SW480 (cell line): ENCODE measurements at places on chromosomes 16 and 17.

- no peak for DNase-seq
These were observed 12.9 kb downstream of the DRC3 start for GRCh38 chr17:17985555-17985954.

- no peak for DNase-seq
These were observed 358.1 kb downstream of the KCNJ2 start for GRCh38 chr17:70527364-70527888.

DNA sequence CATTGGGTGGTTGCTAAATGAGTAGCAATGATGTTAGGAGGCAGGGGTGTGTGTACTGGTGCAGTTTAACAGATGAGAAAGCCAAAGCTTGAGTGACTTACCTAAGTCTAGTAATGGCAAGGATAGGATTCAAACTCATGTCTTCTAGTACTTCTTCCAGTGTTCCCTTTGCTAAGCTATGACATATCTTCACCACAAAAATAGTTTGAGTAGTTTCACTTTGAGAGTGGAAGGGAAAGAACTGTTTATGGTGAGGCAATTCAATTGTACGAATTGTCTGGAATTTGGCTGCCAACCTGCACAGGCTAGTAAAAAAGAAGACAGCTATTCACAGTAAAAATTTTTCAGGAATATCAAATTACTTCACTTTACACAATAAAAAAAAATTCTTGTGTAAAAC, 138.0 kb downstream of the NLK start:
- DNase-seq, result no peak

DNA sequence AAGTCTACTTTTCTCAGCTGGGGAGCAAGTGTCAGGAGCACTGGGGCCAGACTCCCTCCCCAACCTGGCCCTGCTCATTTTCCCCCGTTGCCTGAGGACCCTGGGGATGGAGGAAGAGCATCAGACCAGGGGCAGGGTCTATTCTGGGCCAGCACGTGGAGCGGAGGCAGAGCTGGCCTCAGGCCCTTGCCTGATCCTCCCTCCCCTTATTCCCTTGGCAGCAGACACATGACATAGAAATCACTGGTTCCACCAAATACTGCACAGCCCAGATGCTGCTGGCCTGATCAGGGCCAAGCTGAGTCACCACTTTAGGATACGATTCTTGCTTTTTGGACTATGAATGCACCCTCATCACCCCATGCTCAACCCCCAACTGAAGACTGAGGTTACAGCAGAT, 15.8 kb upstream of the AGRP start:
- no peak for DNase-seq

DNA sequence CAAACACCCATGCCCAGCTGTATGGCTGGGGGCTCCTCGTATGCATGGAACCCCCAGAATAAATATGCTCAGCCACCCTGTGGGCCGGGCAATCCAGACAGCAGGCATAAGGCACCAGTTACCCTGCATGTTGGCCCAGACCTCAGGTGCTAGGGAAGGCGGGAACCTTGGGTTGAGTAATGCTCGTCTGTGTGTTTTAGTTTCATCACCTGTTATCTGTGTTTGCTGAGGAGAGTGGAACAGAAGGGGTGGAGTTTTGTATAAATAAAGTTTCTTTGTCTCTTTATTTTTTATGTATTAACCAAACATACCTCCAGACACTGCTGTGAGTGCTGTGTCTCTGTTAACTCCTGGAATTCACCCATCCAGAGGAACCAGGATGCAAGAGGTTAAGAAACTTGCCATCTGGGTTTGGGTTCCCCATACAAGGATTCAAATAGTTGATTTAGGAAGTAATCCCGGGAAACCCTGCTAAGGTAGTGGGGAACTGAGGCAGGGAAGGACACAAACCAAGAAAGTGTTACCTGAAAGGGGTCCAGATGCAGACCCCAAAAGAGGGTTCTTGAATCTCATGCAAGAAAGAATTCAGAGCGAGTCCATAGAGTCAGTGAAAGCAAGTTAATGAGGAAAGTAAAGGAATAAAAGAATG, 37.4 kb upstream of the IL21R start:
- DNase-seq, result peak; percentile 8

DNA sequence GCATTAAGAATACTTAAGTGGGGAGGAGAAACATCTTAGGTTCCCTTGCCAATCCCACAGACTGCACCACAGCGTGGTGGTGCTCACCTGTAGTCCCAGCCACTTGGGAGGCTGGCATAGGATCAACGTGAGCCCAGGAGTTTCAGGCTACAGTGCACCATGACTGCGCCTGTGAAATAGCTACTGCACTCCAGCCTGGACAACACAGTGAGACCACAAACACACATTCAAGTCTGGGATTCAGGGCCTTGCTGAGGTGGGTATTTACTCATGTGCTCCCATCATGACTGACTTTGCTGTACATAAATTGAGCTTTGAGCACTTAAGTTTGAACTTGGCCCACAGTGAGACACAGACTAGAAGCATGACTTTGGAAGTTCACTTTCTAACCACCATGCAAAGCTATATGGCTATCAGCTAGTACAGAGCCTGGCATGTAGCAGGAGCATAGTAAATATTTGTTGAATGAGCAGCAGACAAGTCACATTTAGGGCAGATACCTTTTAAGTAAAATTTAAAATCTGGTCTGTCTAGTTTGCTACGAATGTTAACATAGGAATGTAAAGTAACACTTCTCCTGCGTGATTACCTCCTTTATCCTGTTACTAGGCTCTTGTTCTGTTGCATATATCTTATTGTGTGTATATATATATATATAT, 33.5 kb downstream of the CEP95 start:
- DNase-seq, result no peak

DNA sequence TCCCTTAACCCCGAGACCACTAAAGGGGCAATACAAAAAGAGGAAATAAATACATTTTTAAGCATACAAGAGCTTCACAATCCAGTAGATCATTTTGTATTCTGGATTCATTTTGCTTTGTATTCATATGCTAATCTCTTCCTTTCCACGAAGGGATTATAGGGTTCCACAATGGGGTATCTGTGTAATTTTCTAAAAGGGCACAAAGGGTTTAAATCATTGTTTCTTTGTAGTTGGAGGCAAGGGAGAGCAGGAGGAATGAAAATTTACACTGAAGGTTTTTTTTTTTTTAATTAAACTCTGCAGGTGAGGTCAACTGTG, 592 bp upstream of the NUFIP2 start:
- DNase-seq, result no peak

DNA sequence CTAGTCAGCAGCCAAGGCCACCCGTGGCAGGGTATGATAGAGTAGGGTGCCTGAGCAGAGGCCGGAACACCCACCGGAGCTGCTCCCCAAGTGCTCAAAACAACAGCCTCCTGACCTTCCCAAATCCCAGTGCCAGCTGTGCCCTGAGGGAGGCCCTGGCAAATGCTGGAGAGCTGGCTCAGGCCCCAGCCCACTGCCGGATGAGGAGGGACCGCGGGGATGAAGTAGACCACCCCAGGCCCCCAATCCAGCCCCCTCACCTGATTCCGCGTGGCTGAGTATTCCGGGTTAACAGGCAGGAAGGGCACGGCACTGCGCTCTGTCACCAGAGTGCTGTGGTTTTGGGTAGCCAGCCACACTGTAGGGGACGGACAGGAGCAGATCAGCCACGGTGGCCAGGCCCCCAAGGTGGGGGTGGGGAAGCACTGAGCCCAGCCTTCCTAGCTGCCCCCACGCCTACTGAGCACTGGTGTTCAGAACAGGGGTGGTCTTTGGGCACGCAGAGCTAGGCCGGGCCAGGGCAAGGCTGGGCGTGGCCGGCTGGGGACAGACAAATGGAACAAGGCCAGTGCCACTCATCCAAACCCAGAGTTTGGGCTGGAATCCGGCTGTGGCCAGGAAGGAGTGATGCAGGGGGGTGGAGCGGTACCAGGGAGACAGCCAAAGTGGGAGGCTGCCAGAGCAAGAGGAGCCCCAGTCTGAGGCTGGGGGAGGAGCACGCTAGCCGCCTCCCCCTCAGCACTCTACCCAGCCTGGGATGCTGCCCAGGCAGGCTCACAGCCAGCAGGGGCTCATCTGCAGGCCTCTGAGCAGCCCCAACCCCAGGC, 9.1 kb downstream of the TP53I13 start:
- no peak for DNase-seq

- DNase-seq, result no peak
These were observed 4.4 kb downstream of the GABARAPL2 start for GRCh38 chr16:75570396-75571065.

DNA sequence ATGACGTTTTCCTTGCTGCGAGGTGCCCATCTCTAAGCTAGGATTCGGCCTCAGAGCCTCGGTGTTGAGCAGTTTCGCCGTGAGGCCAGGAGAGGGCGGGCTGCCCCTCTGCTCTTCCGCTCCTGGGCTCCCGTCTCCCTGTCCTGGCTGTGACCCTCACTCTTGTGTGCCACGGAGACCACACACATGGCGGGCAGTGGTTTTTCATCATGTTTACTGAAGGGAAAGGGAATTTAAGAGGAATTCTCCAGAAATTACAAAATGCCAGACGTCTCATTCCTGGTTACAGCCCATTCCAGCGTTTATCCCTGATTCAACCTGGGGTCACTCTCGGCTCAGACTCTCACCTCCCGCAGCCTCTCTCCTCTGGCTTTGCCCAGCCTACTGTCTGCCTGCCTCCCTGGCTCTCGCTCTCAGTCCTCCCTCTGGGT, 96.8 kb upstream of the ELAC2 start:
- DNase-seq, result peak; percentile 55

DNA sequence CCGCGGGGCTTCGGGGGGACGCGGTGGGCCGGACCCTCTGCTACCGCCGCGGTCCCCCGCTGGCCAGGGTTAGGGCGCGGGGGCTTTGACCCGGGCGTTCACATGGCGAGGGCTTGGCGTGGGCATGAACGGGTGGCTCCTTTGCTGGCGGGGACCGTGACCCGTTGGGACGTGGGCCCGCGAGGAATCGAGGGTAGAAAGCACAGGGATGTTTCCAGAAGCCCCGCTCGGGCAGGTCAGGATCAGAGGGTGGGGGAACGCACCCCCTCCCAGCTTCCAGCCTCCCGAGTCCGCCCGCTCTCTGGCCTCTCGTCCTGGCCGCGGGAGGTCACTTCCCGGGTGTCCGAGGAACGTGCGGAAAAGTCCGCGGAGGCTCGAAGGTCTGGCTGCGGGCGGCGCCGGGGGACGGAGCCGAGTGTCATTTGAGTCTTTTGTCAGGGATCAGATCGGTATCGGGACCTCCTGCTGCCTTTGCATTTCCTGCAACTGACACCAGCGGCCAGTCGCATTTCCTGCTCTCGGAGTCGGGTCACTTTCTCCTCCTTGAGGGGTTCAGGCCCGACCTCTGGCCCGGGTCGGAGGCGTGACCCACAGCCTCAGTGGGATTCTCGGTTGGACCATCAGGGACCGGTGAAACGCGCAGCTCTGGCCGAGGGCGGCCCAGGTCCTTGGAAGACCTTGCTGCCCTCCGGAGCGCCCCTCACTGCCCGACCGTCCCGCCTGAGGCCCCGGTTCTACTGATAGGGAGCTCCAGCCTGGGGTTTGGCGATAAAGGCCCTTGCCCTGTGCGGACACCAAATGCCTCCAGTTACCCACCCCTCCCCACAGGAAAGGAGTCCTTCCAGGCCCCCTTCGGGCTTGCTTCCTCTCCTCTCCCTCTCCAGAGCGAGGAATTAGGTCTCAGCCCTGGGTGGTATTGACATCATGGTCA, 702 bp upstream of the WNT3 start:
- DNase-seq, result no peak

DNA sequence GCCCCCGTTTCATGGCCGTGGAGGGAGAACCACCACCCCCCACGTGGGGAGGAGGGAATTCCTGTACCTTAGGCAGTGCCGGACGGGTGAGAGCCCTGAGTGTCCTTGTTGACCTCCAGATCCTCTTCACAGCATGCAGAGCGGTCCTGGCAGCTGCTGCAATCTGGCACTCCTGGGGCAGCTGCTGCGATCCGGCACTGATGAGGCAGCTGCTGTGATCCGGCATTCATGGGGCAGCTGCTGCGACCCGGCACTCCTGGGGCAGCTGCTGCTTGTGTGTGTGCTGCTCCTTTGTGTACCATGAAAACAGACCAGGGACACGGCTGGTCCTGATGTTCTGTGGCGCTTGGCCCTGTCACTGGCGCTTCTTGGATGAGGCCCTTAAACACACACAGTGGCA, 12.8 kb downstream of the ZNF778 start:
- no peak for DNase-seq

- DNase-seq, result no peak
These were observed 3.6 kb downstream of the TP53I13 start for GRCh38 chr17:29571883-29572681.

- DNase-seq, result no peak
These were observed 132.6 kb downstream of the PITPNC1 start for GRCh38 chr17:67509390-67510287.

GRCh38 chr17:78474614-78475146, 96.2 kb downstream of the PGS1 start:
- DNase-seq, result no peak

DNA sequence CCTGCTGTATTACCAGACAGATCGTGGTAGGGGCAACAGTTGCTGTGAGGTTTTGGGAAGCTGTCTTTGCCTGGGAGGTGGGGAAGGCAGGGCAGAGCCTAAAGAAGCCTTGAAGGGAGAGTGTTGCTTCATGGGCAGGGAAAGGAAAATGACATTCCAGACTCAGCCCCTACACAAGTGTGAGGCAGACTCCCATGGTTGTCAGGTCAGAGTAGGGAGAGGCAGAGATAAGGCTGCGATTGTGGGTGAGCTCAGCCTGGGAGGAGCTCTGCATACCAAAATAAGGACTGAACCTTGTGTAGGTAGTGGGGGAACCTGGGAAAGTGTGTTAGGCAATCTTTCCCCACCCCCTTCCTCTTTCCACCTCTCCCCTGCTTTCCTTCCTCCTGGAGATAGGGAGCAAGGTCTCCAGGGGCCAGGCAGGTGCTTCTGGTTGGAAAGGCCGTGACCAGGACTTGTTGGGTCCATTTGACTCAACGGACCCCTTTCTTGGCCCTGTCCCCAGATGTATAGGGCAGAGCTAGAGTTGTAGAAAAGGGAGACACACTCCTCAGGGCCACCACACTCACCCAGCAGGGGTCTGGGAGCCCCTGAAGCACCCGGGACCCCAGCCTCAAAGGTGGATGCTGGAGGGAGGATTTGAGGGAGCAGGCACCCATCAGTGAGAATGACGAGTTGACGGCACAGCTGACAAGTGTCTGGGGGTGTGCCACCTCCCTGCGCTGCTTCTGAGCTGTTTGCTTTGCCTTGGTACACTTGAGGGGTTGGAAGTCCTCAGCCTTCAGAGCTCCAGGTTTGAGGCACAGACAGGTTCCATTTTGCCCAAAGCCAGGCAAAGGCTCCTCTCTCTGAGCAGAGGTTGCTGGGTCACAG, 18.5 kb upstream of the TOB1 start:
- DNase-seq, result peak; percentile 70

GRCh38 chr16:20610892-20611349, 34.8 kb upstream of the ACSM2B start:
- DNase-seq, result no peak

GRCh38 chr17:50051606-50052005, 4.3 kb upstream of the ITGA3 start:
- no peak for DNase-seq
